NCI-H345 (cell line): ENCODE measurements at places on chromosomes 3 and 15.

DNA sequence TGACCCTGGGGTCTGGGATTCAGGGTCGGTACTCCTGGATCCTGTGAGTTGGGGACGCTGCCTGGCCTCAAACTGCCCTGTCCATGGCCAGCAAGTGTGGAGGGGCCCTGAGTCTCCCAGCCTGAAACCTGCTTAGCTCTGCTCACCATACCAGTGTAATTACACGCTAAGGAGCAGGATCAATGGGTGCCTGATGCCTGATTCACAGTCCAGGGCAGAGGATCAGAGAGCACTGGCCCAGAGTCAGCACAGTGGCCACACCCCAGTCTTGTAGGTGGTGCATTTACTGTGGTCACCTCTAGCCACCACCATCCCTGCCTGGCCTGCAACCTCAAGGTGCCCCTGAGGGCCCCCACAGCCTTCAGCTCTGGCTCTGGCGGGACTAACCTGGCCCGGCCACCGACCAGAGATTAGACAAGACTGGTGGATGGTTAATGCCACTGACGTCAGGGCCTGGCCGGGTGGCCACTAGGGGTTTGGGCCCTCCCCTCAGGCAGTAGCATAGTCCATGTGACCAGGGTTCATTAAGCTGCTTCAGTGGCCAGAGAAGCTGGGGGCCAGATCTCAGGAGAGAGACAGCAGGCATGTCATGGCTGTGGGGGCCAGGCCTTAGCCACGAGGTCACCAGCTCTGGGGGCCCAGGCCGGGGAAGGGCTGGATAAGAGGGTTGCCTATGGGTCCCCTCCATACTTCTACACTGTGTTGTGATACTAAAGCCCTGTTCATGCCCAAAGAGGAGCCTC lies 3.3 kb upstream of the SLC38A3 start:
- DNase-seq = no peak

- no peak for DNase-seq
Measured at GRCh38 chr3:171811295-171811912, 1.1 kb upstream of the PLD1 start.

- DNase-seq = no peak
Measured at GRCh38 chr3:104989878-104990277, 376.8 kb upstream of the ALCAM start.

GRCh38 chr3:190003068-190003467 lies 117.6 kb downstream of the P3H2 start:
- no peak for DNase-seq
